ENCODE measurements at places on chromosomes 11 and 22. TPM values are rescaled to one million over a fixed set of nuclear protein-coding genes. Genes with fewer than 3 reads are reported as not detected.

NCAM1 gene
- total RNA-seq, result 14.2 TPM

RTN4RL2 gene
- total RNA-seq, result not detected

HPX gene
- 0.30 TPM for total RNA-seq

IRAG1 gene
- 8.6 TPM for total RNA-seq

TEF gene
- 4.8 TPM for total RNA-seq
